ENCODE measurements at places on chromosomes 4 and X.

DNA sequence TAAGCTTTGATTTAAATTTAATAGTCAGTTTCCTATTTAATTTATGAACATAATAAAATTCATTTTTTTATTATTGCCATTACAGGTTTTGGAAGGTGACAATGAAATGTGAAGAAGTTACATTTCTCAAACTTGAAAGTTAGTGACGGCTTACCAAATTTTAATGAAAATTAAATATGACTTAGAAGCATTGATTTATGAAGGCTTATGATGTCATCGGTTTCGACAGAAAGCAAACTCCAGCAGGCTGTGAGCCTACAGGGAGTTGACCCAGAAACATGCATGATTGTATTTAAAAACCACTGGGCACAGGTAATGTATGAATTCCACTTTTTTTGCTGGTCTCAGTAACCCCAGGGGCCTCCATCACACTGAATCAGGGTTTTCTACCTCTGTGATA, 157.1 kb downstream of the FHIP1A start:
- no peak for DNase-seq

DNA sequence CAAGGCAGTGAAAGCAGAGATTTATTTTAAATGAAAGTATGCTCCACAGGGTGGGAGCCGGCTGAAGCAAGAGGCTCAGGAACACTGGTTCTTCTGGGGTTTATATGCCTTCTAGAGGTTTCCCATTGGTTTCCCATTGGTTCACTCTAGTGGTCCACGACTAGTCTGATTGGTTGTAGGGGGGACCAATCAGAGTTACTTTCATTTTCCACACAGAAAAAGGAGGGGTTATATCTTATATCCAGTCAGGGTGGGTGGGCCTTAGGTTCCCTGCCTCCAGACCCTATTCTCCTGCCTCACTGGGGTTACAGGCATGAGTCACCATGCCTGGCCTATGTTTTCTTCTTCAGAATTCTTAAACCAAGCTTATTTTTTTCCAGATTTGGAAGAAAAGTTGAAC, 101.6 kb downstream of the KLHL8 start:
- DNase-seq = no peak

DNA sequence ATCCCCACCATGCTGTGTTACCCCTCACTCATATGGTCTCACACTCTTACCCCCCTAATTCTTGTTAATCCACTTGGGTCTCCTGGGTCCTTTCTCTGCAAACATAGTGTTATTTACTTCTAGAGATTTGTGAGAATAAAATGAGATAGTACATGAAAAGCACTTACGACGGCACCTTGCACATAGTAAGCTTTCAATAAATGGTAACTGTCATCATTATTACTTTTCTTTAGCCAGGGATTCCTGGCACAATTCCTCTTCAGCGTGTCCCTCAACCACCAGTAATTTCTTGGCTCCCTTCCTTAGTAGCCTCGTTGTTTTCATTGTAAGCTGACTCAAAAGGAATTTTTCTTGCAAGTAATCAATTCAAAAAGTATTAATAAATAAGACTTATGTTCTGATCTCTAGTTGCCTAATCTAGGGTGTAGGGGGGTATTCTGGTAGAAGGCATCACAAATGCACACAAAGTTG, 30.1 kb upstream of the RBMX start:
- no peak for DNase-seq

- DNase-seq = no peak
Observed at GRCh38 chr4:19580095-19580494, 671.6 kb upstream of the SLIT2 start.

DNA sequence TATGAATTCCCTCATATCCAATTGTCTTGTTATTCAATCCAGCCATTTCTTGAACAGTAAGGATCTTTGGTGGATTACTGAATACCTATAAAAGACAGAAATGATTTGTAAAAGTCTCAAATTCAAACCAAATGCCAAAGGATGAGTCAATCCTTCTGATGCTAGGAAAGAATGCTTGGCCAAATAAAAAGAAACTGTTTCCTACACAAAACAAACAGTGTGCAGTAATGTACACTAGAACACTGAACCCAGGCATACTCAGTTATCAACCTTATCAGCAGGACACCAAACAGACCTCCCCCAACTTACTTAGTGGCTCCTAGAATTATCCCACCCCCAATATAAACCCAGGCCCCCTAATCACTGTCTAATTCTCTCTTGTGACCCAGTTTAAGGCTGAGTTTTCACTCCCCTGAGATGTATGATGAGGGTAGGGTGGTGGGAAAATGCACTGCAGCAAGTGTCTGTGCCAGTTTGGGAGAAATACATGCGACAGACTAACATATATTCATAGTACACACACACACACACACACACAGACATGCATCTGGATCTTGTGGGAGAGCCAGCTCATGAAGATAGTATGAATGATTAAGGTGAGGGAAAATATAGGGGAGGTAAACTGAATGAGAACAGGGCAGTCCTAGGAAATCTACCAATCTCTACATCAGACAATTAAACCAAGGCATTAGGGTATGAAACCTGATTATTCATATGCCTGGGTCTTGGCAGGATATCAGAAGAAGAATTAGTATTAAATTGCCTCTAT, 35.0 kb downstream of the CLDN2 start:
- DNase-seq = no peak

DNA sequence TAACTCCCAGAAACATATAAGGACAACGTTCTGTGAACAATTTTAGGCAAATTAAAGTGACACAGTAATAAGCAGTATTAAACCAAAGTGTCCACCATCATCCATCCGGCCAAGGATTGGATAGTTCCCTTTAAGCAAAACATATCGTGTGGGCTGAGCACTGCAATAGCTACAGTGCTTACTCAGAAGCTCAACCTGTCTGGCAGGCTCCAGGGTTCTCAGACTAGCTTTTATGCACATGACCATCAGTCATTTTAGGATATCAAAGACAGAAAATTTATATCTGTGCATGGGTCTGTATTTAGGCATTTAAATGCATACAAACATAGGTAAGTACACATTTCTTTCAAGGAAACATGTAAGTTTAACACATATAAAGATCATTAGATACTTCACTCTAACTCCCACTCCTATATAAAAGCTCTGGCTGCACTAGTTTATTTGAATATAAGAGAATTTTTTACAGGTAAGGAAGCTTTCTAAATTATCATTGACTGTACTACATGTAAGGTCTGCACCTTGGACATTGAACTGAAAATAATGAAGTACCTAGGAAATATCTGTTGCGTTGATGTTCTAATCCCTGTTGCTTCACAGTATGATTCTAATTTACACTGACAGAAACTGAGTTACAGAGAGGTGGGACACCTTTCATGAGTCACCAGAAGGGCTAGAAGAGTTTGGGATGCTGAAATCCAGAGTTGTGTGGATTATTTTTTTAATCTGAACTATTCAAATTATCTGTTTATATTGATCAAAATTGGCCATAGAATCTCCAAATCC, 67.6 kb downstream of the ELOVL6 start:
- DNase-seq = no peak

GRCh38 chr4:72031868-72032608, at the start of gene NPFFR2:
TSS of gene NPFFR2 (plus strand) at chr4:72032000. CDS start at chr4:72128592, 96,592 bp downstream.
- no peak for DNase-seq

GRCh38 chrX:49846522-49846921, 17.4 kb downstream of the PAGE4 start:
- DNase-seq = no peak

GRCh38 chrX:1487401-1487800, 34.7 kb upstream of the ASMTL start:
- no peak for DNase-seq

DNA sequence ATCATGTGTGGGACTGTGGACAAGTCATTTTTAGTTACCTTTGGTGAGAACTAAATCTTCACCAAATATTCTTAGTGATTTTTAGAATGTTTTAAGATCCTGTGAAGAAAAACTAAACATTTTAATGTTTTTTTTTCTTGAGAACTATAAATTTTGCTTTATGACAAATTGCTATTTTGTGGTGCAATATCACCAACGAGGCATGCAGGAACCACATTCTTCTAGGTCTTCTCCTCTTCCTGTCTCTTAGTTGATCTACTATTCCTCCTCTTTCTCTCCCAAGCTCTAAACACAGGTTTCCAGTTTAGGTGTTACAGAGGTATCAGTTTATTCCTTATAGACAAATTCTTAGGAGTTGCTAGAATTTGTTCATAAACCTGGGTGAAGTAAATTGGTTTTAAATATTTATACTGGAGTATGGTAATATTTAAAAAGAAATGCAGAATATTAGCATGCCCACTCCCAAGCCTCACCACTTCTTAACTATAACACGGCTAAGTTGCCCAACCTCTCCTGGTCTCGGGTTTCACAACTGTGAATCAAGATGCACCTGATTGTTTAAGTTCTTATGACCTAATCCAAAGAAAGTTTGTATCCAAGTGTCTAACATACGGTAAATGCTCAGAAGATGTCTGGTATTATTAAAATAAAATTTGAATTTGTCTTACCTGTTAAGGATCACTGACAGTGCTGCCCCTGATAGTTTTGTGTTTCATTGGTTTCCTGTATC, 56.5 kb upstream of the CLNK start:
- no peak for DNase-seq

GRCh38 chr4:168119100-168119499, 26.8 kb downstream of the ANXA10 start:
- DNase-seq = no peak

DNA sequence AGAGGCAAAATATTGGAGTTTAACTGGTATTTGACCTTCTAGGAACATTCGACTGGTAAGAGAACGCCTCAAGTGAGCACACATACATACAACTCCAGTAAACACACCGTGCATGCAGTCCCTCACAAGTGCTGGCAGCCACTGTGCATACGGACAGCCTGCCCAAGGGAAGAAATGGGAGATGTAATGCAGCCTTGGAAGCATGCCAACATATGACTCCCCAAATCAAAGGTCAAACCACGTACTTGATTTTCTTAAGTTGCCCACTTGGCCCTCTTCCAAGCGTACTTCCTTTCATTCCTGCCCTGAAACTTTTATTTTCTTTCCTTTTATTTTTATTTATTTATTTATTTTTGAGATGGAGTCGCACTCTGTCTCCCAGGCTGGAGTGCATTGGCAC, 206.6 kb downstream of the SPRY1 start:
- no peak for DNase-seq

Data from stimulated activated CD8-positive, alpha-beta memory T cell treated with anti-CD3 and anti-CD28 coated beads, Interleukin-15, amount 100 ng/mL, for 48 hours (primary cell).